NCI-H774 (cell line): ENCODE measurements at places on chromosomes 2 and 18.

- DNase-seq: no peak
These were observed 225.5 kb upstream of the VRK2 start for GRCh38 chr2:57821088-57821487.

DNA sequence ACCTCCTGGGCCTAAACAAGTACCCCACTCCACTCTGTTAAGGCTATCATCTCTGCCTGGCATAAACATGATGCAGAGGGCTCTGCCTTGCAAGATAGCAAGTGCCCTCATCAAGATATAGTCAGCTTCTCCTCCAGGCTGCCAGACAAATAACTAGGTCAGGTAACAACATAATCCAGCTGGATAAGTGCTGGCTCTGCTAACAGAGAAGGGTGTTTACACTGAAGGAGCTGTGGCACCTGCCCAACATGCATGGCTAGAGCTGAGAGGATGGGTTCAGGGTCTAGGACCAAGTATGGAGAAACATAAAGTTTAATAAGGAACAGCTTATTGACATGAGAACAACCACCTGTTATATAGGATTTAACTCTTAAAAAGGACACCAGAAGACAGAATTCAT lies 42.8 kb downstream of the DLGAP1 start:
- no peak for DNase-seq

DNA sequence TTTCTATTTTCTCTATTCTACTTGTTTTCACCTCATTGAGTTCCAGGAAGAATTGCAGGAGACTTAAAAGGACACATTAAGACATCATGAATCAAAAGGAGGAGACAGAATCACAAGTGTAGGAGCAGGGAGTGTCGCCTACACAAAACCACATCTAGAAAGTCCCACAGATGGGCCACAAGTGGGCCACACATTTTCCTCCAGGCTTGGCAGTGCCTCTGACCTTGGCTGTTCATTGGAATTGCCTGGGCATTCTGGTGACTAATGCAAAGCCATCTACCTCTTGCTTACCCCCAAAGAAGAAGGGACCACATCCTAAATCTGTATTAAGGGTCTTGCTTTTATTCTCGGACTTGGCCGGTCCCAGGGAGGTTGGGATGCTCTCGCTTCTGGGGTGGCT lies 103.6 kb downstream of the KLHL29 start:
- no peak for DNase-seq

- no peak for DNase-seq
These were observed 21.3 kb downstream of the OTOF start for GRCh38 chr2:26456440-26457250.

- DNase-seq: no peak
These were observed 99.7 kb upstream of the CTDP1 start for GRCh38 chr18:79579807-79580497.

GRCh38 chr2:227871375-227871791 lies at the start of gene DAW1:
Gene DAW1, plus strand, starts transcription at chr2:227871631. Its CDS starts 59 bp downstream, at chr2:227871690.
- DNase-seq: no peak

GRCh38 chr2:182097571-182098164 lies 112.0 kb downstream of the PPP1R1C start:
- no peak for DNase-seq

GRCh38 chr2:84713441-84713840 lies 167.4 kb downstream of the TRABD2A start:
- DNase-seq: no peak
